ENCODE measurements at places on chromosomes 4 and X.

GRCh38 chr4:116055857-116056827, 942.7 kb upstream of the NDST4 start:
- DNase-seq: no peak

GRCh38 chr4:176467001-176467400, 147.2 kb downstream of the SPCS3 start:
- DNase-seq: no peak

- DNase-seq: peak; percentile 67
Measured at GRCh38 chr4:127604949-127605709, 27.6 kb upstream of the INTU start.

DNA sequence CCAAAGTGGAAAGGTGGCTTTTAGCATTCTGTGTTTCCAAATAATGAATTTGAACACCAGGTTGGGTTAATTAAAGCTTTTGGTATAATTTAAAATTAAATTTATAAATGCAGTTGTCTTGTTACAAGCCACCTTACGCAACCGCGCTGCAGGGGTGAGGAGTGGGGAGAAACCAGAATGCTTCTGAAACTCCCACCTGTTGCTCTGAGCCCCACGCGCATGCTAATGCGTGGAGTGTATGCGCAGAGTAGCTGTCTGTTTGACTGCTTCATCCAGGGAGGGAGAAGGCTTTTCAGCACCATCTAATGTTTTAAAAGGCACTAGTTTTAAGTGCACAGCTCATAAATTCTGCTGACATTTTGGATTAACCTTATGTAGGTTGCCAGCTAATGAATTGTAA, 12.5 kb downstream of the OGT start:
- DNase-seq: no peak

- DNase-seq: peak; percentile 6
Measured at GRCh38 chrX:55135171-55135570, 46.4 kb downstream of the PAGE2 start.

GRCh38 chrX:78712336-78712735, 35.2 kb upstream of the LPAR4 start:
- DNase-seq: no peak

GRCh38 chr4:64712590-64712989, 303.3 kb upstream of the TECRL start:
- DNase-seq: no peak

- DNase-seq: no peak
Measured at GRCh38 chrX:129736491-129736890, 2.3 kb upstream of the XPNPEP2 start.

GRCh38 chr4:119087121-119087520, 48.5 kb upstream of the MYOZ2 start:
- no peak for DNase-seq

DNA sequence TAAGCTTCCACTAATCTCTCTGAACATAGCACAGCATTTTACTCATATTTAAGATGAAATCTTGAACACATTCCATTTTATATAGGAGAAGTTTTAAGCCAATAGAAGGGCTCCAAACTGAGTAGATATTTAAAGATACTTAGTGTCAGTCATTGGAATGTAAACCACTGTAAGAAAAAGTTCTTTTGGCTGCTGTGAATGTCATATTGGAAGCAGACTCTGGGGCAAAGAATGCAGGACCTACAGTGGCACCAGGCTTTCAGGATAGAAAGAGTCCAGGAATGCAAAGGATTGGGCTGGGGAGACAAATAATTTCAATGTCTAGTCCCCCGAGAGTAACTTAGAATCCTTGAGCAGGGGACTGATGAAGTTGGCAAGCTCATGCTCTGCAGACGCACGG, 1047.7 kb downstream of the STIM2 start:
- DNase-seq: no peak

- DNase-seq: no peak
Measured at GRCh38 chr4:89307178-89307445, 488 bp downstream of the GPRIN3 start.

DNA sequence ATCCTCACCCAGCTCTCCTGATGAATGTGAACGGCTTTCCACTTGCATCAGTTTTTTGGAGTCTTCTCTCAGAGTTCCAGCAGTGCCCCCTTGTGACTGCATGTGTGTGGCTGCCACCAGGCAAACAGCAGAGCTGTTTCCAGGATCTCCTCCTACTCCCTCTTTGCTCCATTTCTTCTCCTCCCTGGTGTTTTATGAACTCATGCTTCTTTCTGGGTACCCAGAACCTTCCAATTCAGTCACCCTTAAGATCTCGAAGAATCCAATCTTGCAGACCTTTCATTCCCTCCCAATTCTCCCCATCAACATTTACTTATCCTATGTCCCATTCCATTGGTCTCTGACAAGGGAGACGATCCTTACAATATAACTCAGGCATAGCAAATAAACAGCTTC, 6.8 kb upstream of the TCEANC start:
- DNase-seq: peak; percentile 3

DNA sequence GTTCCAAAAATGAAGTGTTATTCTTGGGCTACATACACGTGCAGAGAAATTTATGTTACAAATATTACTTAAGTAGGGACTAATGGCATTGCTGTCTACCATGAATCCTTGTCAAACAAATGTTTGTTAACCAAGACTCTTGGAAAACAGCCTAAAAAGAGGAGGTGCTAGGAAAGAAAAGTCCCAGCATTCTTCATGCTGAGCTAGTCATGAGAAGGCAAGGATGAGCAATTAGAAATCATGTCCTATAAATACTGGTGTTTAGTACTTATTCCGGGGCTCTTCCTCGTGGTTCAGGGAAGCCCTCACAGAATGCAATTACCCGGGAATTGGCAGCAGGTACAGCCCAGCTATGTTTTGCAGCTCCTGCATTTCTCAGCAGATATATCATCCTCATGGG, 378.1 kb upstream of the FTHL17 start:
- no peak for DNase-seq

- no peak for DNase-seq
Measured at GRCh38 chr4:48105230-48105629, 28.8 kb downstream of the TXK start.

DNA sequence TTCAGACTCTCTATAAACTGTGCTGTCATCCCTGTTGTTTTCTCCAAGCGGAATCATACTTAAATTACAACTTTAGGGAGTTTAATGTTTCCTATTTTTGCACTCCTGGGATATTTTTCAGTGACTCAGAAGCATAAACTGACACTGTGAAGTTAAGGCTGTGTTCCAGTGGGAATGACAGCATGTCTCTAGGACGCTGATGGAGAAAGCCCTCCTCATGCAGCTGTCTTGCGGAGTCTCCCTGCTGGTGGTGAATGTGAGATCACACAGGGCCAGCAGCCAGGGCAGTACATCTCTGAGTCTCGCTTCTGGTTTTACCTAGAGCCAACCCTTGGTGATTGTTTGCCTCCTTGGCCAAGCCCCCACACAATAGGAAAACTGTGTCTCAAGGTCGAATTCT, 53.3 kb downstream of the NFKB1 start:
- DNase-seq: no peak

DNA sequence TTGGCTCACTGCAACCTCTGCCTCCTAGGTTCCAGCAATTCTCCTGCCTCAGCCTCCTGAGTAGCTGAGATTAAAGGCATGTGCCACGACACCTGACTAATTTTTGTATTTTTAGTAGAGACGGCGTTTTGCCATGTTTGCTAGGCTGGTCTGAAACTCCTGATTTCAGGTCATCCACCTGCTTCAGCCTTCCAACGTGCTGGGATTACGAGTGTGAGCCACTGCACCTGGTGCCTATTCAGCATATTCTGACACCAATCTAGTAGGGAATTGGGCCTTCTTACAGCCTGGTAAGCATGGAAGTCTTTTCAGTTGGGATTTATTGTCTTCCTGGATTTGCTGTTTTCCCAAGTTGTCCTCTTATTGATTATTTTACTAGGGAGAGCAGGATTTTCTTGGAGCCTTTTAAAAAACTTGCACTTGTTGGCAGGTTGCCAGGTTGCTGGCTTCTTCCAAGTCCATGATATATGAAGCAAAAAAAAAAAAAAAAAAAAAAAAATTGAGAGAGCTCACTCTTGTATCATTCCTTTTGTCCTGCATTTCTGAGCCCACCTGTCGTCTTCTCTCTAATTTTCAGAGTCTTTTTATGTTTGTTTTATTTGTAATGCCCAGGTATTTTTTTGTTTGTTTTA, 43.7 kb downstream of the TMPRSS11E start:
- no peak for DNase-seq

GRCh38 chr4:6364146-6364545, 94.5 kb downstream of the WFS1 start:
- no peak for DNase-seq

DNA sequence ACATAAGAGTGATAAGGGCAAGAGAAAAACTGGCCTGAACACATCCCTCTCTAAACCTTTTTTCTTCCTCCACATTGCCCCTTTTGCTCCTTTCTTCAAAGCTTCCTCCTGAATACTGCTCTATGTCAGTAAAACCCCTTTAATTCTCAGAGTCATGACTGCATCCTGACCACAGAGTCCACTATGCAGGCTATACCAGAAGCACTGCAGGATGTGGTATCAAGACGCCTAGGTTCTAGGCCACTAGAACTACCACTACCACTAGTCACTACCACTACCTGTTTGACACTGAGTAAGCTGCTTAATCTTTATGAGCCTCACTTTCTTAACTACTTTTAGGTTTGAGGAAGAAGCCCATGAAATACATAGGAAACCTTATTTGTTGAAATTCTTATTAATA, 38.7 kb downstream of the ARHGEF9 start:
- DNase-seq: no peak

- DNase-seq: no peak
Measured at GRCh38 chrX:147891896-147892295, 19.8 kb upstream of the FMR1 start.

DNA sequence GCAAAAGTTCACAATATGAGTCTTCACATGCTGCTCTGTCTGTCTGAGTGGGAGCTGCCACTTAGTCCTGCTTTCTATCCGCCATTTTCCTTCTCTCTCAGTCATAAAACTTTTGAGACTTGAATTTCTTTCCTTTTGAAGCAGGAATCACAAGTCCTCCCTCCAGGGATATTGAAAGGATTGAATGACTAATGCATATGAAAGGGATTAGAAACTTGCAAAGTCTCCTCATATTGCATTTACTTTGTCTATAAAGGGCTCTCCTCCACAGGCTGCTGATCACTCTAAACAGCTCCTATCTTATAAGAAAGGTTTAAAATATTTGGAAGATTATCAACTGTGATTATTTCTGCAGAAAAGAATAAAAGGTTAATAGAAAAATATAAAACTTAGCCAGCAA, 879.1 kb downstream of the ARAP2 start:
- DNase-seq: no peak

DNA sequence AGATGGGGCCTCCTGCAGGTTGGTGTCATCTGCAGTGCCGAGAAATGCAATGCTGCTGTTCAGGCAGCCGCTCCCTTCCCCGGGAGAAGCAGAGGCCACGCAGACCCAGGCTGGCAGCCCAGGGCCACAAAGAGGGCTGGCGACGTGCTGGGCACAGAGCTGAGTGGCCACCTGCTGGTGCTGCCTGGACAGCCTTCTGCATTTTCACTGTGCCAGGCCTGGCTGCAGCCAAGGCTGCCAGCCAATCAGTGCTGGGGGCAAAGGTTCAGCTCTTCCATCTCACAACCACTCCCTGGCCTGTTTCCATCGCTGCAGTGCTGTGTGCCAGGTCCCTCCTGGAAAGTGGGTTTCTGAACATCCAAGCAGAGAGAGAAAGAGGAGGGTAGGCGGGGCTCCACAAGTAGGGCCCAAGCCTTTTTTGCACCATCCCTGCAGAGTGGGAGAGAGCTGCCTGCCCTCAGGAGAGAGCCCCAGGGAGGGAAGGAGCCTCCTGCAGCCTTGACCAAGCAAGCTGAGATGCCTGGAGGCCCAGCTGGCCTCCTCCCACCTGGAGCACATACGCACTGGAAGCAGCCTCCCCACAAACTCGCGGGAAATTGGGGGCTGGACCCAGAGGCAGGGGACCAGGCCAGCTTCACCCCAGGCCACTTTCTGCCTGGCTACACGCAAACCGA, 20.1 kb downstream of the ADRA2C start:
- DNase-seq: peak; percentile 11

GRCh38 chrX:69323786-69324720, 158.8 kb upstream of the PJA1 start:
- DNase-seq: no peak

GRCh38 chr4:37388681-37389365, 144.3 kb downstream of the NWD2 start:
- no peak for DNase-seq

DNA sequence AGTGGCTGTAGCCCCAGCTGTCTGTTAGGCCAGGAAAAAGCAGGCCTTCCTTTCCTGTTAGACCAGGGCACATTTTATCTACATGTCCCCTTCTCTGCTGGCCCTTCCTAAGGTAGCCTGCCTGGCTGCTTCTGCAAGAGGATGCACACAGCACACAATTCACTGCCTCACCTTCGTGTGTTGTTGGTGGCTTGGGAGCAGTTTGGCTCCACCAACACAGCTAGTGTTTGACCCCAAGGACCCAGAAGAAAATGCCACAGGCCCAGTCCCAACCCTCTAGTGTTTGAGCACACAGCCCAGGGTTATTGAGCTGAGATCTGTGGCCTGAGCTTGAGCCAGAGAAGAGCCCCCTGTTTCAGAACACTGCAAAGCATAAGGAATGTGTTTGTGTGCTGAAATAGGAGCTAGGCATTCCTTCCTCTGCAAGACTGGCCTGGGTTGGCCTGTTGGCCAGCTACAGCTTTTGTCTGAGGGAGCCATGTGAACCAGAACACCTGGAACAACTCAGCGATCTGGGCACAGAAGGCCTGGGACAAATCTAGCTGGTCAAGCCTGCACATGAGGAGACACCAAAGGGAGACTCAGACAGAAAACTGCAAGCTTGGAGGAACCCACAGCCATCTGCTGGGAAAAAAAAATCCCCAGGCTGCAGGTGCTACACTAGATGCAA, 26.4 kb downstream of the MAGEE1 start:
- no peak for DNase-seq

DNA sequence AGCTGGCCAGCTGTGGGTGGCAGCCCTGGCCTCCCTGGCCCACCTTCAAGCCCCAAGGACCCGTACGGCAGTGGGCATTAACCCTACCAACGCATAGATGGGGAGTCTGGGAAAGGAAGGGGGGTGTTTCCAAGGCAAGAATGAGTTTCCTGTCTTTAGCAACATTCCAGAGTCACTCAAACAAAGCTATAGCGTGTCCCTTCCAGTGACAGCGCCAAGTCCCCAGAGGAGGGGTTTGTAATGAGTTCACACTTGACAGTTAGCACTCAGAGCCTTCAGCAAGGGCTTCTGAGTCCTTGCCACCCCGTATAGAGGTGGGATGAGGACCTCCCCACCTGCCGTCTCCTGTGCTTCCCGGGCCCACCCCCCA, 1.8 kb downstream of the BGN start:
- DNase-seq: no peak

DNA sequence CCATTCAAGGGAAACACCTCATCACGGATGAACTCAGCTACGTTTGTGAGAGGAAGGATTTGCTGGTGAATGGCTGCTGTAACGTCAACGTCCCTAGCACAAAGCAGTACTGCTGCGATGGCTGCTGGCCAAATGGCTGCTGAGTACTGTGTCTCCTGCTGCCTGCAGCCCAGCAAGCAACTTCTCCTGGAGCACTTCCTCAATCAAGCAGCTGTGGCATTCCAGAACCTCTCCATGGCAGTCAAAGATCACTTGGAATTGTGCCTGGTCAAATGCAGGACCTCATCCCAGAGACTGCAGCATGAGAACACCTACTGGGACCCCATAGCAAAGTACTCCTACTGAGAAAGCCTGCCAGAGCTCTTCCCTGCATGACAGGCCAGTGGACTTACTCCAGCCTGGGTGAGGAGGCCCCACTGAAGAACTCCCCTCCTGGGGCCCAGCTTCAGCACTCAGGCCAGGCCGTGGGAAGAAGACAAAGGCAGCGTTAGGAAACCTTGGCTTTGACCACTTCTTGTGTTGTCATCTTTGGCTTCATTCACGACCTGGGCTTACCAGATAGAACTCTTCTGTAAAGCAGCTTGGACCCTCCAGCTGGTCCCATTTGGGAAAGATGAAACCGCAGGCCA, 244.3 kb downstream of the RBMX2 start:
- no peak for DNase-seq

All from NCI-H510A treated with DMSO at 0.1 percent for 48 hours (cell line).